ENCODE measurements at places on chromosomes 2 and 18. TPM values are rescaled to one million over a fixed set of nuclear protein-coding genes. Genes with fewer than 3 reads are reported as not detected.

- no peak for DNase-seq
Observed at GRCh38 chr18:78527984-78528383, 451.6 kb upstream of the SALL3 start.

DNA sequence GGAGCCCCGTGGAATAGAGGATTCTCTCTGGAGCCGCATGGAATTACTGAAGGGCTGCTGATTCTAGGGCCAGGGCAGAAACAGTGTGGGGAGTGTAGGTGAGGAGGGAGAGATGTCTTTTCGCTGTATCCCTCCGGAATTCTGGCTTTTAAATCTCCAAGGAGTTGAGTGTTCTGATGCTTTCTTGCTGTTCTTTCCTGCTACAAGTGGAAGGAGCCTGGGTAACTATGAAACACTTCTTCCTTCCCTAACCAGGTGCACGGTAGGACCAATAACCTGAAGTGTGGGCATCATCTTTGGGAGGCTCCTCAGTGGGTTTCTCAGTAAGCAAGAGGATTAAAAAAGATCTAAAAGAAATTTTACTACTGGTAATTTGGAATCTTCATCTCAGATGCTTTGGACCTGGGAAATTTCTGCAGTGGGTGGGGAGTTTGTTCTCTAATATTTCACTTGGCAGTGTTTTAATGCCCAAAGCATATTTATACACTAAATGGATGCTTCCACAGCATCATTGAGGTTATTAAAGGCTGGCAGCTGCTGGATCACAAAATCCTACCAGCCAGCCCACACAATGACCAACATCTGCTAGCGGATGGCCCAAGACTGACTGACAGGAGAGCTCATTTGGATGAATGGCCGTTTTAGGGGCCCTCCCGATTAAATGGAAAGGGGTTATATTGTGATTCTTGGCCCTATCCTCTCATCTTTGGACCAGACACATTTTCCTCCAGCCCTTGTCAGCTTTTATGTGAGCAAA is 2.1 kb downstream of the EML6 start:
- no peak for DNase-seq

DNA sequence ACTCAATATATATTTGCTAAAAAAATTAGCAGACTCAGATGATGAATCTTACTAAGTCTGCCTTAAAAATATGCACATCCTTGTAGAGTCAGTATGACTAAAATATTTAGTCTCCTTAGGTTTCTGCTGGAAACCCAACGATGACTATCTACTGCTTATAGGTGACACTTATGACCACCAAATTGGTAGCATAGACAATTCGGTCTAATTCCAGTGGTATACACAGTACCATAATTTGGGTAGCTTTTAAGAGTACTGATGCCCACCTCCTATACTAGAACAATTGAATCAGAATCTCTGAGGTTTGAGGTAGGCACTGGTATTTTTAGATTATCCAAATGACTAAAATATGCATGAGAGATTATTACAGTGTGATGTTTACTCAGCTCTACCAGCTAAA is 740.8 kb upstream of the ZEB2 start:
- DNase-seq: no peak

- DNase-seq: no peak
Observed at GRCh38 chr2:67108231-67108630, 288.9 kb upstream of the ETAA1 start.

GRCh38 chr18:23204589-23205235 is 69.4 kb downstream of the CABLES1 start:
- no peak for DNase-seq

GRCh38 chr2:48984922-48985321 is 169.4 kb downstream of the FSHR start:
- no peak for DNase-seq

DNA sequence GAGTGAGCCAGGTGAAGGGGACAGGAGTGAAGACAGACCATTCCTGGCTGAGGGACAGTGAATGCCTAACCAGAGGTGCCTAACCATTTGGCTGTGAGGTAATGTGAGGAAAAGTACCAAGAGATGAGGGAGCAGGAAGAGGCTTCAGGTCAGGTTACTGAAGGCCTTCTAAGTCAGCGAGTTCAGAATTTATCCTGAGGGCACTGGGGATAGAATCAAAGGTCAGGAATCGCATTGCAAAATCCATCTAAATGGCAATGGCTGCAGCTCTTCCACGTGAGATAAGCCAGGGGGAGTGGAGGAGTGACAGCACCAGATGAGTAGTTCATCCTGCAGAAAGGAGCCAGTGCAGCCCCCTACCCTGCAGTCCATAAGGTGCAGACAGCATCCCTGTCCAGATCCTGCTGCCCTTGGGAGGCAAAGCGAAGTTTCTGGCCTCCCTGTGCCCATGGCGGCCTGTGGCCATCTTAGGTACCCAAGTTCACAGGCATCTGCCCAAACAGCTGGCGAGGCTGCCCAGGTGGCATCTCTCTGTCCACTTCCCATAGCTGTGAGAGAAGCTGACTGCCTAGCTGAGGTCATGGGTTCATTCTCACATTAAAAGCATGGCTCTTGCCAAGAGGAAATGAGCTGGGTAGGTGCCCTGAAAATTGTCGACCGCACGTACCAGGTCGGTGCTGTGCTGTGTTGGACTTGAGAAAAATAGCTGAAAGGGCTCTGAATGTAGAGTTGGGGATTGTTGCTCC is 49.5 kb downstream of the CYP27C1 start:
- DNase-seq: no peak

DNA sequence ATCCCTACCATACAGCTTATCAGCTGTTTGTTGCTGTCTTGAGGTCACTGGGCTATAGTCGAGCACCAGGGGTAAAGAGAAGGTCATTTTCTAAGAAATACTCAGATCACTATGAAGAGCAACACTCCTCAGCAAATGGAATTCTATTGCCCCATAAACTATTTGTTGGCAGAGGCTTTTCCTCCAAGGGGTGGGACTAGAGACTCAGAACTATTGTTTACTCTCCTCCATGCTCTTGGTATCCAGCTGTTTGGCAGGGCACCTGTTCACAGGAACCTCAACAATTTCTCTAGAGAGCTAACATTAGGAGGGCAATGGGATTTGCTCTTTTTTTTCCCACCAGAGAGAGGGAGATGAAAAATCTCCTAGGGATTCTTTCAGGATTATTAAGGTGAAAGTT is 249.1 kb upstream of the SPRED2 start:
- DNase-seq: no peak

DNA sequence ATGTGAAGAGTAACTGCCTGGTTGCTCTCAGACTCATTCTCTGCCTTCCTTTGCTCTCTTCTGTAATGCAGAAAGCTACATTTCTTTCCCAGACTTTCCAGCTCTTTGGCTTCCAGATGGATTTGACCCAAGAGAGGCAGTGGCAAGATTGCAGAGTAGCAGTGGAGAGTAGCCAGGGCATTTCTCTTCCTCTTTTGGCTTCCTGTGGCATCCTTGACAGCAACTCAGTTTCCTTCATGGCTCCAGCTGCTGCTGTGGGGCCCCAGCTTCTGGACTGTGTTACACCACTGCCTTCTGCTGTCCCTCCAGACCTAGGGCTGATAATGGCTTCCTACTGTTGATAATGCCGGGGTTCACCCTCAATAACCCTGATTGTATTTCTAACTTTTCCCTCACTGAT is 469.4 kb upstream of the SPRED2 start:
- DNase-seq: no peak

GRCh38 chr2:27025861-27026851 is 6.6 kb upstream of the TMEM214 start:
- no peak for DNase-seq

DNA sequence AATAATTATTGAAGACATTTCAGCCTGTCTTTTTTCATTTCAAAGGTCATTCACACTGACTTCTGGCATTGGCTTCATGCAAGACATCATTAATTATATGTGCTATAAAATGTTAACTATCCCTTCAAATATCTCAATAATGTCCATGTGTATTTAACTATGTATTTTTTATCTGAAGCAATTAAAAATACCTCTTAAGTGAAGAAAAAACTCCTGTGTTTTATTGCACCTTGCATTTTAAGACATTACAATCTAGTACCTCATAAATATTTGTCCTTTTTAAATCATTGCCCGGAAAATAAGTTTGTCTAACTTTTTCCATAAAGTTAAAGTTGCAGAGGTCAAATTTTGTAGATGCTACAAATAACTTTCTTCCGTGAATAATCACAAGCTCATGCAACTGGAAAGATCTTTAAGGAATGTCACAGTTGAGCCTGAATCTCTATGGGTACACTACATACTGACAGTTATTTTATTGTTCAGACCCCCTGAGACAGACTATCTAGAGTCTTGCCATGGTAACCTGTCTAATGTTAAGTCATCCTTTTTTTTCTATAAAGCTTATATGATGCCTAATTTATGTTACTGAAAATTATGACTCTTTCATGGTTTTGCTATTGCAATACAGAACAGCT is 38.4 kb upstream of the COBLL1 start:
- no peak for DNase-seq

GRCh38 chr2:74148457-74149246 is 940 bp upstream of the BOLA3 start:
- no peak for DNase-seq

DNA sequence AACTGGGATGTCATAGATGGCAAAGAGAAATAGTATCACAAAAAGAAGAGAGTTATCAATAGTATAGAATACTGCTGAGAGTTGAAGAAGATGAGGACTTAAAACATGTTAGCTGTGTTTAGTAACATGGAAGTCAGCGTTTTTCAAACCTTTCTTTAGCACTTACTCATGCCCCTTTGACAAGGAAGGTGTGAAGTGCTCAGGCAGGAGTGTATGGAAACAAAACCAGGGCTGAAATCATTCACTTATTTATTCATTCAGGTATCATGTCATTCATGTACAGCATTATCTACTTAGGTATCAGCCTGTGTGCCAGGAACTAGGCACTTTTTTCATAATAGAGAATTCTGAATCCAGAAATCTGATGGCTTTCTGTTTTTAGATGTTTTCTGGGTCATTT is 27.2 kb downstream of the CD28 start:
- no peak for DNase-seq

GRCh38 chr2:27988718-27989117 is 98.2 kb downstream of the BABAM2 start:
- DNase-seq: no peak

- no peak for DNase-seq
Observed at GRCh38 chr2:59584958-59585357, 968.5 kb downstream of the BCL11A start.

DNA sequence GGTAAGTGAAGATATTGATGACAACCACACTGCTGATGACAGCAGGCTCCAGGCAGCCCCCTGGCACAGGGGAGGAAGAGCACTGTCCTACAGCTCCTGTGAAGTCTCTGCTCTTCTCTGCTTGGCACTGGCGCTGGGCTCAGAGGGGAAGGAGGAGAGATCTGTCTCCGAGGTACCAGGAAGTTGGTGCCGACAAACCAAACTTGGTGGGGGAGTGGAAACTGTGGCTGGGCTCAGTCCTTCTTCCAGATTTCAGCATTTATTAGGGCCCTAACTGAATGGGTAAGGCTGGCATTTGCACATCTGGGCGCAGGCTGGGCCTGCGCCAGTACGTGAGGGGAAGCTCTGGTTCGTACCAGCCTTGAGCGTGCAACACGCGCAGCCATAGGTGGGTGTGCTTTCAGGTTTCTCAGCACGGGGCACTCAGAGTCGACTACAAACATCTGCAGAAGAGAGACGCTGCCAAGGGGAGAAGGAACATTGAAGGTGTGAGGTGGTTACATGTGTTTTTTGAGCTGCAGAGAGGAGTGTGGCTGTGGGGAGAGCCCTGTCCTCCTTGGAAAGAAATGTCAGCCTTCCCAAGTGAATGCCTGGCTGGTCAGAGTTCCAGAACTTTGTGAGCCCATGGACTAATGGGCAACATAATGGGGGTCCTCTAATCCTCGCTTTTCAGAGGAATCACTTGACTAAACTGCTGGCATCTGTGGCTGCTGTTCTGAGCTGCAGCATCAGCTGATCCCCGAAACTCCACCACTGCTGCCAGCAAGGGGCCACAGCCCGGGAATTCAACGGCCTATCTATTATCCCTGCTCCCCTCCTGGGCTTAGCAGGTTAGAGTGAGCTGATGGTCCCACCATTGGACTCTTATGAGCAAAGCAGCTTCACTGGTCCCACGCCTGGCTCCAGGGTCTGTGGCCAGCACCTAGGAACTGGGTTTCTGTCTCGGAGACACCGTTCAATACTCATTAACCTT is 55.2 kb upstream of the SEMA4C start:
- no peak for DNase-seq

DNA sequence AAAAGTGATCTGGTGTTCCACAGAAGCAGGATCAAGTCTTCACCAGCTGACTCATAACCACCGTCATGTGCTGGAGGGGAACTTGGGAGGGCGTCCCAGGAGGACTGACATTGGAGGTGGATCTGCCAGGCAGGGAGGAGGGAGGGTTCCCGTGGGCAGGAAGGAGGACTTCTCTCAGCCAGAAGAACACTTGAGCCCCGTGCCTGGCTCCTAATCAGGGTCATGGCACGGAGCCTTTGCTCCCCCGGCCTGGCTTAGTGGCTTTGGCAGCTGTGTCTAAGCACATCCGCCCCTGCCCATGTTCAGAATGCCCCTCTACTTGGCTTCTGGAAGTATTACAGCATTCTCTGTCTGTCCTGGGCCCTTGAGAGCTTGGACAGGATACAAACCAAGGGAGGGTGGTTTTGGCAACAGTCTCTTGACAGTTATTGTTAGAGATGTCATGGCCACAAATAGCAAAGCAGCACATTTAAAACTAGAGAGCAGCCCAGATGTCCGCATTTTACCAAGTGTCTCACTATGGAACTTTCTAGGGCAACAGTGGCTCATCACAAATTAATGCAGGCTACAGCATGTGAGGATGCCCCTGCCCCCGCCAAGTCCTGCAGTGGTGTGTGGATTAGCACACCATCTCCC is 11.5 kb downstream of the PPP1R7 start:
- DNase-seq: no peak

- no peak for DNase-seq
Observed at GRCh38 chr2:13597176-13597575, 880.4 kb downstream of the TRIB2 start.

DNA sequence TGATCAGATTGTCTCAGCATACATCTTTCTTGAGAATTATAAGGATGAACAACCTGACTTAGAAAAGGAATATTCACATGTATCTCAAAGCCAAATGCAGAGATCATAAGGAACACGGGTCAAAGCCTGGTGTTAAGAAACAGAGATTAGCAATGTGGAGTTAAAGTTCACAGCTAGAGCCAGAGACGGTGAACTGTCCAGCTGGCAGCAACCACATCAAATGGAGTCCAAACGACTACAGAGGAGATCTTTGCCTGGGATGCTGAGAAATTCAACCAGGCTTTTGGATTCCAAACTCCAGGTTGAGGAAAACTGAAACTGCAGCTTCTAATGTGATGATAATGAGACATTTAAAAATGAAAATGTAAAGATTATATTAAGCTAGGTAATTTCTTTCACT is 939.9 kb upstream of the NXPH2 start:
- no peak for DNase-seq

- no peak for DNase-seq
Observed at GRCh38 chr2:131067465-131068125, 25.7 kb downstream of the FAM168B start.

REG1B gene
- polyA plus RNA-seq: not detected

ZNF804A gene
- polyA plus RNA-seq: 0.21 TPM

STARD6 gene
- polyA plus RNA-seq: not detected

CPS1 gene
- 0.24 TPM for polyA plus RNA-seq

CYP27C1 gene
- not detected for polyA plus RNA-seq

MAP3K20 gene
- 7.8 TPM for polyA plus RNA-seq

CRYGD gene
- polyA plus RNA-seq: not detected

Measured in endothelial cell of umbilical vein (primary cell).